ENCODE measurements at places on chromosomes 5 and 9. TPM values are rescaled to one million over a fixed set of nuclear protein-coding genes. Genes with fewer than 3 reads are reported as not detected.

DNA sequence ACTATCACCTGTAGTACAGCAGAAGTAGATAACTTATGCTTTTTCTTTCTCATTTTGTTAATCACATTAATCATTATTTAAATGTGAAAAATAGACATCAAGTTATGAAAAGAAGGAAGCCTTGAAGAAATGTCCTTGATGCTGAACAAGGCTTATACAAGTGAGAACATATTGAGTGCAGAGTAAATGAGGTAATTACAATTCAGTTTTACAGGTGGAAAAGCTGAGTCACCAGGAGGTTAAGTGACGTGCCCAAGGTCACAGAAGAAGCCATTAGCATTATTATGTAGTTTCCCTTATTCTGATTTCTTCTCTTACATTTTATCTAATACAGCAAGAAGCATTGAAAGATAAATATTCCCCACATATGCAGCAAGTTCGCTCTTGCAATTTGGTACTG, 998.5 kb upstream of the CDH6 start:
- DNase-seq = no peak
- no peak overlapping the region for H3K27ac ChIP-seq
- no peak overlapping the region for H3K4me3 ChIP-seq
- H3K36me3 ChIP-seq = no peaks in the 10 kb centered on the region

DNA sequence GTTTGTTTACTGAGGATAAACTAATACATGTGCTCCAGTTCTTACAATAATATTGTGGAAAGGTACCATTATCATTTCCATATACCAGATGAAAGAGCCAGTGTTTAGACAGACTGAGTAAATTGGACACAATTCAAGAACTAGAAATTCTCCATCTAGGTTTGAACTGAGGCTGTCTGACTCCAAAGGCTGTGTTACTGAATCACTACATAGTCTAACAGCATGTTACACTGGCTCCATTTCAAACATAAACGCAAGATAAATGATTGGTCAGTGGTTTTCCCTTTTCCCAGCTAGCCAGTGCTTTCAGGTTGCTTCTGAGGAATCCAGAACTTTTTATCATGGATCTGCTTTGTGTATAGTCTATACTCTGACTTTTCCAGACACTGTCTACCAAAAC, 8.1 kb downstream of the SPDL1 start:
- H3K27ac ChIP-seq = no peak overlapping the region
- H3K4me1 ChIP-seq = peaks cover 3% of the 10 kb centered on the region

GRCh38 chr5:7397937-7398336, 2.0 kb downstream of the ADCY2 start:
- H3K36me3 ChIP-seq = no peaks in the 10 kb centered on the region
- peaks cover 3% of the 10 kb centered on the region for H3K4me1 ChIP-seq
- no peak overlapping the region for H3K4me3 ChIP-seq

- H3K4me3 ChIP-seq = no peak overlapping the region
- no peaks in the 10 kb centered on the region for H3K27me3 ChIP-seq
- no peak for DNase-seq
- no peak overlapping the region for H3K27ac ChIP-seq
These were observed 73.0 kb upstream of the STARD4 start for GRCh38 chr5:111585291-111585690.

- H3K4me3 ChIP-seq = no peak overlapping the region
- H3K36me3 ChIP-seq = no peaks in the 10 kb centered on the region
- no peak overlapping the region for H3K27ac ChIP-seq
- no peaks in the 10 kb centered on the region for H3K4me1 ChIP-seq
These were observed 168.7 kb downstream of the C5orf15 start for GRCh38 chr5:133799571-133800237.

DNA sequence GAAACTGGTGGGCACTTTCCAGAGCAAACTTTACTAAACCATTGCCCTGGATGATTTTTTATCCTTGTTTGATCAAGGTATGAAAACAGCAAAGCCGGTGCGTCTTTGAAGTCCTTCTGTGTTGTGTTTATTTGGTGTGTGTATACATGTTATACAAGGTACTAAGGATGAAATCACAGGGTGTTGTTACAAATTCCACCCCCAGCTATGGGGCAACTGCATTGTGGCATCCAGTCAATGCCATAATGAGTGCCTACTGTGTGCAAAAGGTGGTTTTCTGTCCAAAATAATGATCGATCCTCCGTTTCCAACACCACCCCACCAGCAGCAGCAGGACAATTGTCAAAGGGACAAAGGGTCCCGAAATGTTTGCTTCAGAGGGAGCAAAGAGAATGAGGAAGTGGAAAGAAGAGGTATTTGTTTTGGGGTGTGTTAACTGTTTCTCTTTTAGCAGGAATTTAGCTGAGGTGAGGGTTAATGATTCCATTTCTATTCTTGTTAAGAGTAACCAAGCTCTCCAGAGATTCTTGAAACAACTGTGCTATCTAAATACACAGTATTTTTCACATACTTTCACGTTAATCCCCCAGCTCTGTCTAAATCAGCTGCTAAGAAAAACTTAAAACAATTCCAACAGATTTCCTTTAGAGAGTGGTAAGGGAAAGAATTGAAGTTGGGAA, 568.7 kb upstream of the KLF4 start:
- DNase-seq = no peak
- H3K4me1 ChIP-seq = no peaks in the 10 kb centered on the region
- H3K27me3 ChIP-seq = no peaks in the 10 kb centered on the region

- H3K4me3 ChIP-seq = no peak overlapping the region
- no peak overlapping the region for H3K27ac ChIP-seq
These were observed 24.0 kb upstream of the KLF9 start for GRCh38 chr9:70438341-70438928.

DNA sequence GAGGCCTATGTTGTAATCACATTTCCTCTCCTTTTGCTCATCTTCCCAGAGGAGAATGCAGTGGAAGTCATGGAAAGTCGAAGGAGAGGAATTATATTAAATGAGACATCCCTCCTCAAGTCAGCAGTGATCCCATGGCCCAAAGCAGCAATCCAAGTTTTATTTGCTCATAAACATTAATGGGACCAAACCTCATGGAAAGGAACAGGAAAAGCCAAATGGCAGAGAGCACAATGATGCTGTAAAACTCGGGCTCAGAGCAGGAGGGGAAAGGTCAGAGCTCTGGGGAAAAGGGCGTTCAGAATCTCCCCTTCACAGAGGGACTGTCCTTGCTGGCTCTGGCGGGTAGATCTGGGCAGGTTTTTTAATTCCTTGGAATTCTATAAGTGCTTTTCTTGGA, 175.8 kb downstream of the C5orf15 start:
- no peak overlapping the region for H3K4me3 ChIP-seq
- H3K36me3 ChIP-seq = no peaks in the 10 kb centered on the region
- H3K27me3 ChIP-seq = no peaks in the 10 kb centered on the region
- H3K4me1 ChIP-seq = no peaks in the 10 kb centered on the region
- H3K27ac ChIP-seq = no peak overlapping the region

- no peak overlapping the region for H3K27ac ChIP-seq
- DNase-seq = no peak
- no peaks in the 10 kb centered on the region for H3K4me1 ChIP-seq
- no peaks in the 10 kb centered on the region for H3K36me3 ChIP-seq
- H3K4me3 ChIP-seq = no peak overlapping the region
These were observed 71.1 kb upstream of the IL17B start for GRCh38 chr5:149450199-149450598.

DNA sequence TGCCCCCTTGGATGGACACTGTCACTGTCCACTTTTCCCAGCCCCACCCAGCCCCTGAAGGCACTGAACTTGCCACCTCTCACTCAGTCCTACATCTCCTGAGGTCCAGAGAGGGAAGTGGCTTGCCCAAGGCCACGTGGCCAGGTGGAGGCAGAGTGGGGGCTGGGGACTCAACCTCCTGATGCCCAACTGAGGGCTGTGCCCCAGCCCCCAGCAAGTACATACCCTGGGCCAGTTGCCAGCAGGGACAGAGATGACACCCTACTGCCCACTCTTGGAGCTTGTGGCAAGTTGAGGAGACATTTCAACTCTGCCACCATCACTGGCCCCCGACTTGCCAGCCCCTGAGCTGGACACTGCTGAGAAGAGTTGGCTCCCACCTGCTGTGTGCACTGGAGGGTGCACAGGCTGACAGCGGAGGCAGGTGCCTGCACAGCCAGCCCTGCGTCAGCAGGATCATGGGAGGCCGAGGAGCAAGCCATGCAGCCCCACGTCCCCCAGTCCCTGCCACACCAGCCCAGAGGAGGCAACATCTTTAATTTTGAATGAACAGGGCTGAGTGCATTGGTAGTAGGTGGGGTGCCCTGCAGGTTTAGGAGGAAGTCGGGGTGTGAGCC, 39.4 kb downstream of the UNC5A start:
- H3K27ac ChIP-seq = no peak overlapping the region
- H3K4me3 ChIP-seq = no peak overlapping the region
- no peaks in the 10 kb centered on the region for H3K36me3 ChIP-seq
- DNase-seq = no peak

GRCh38 chr9:29439961-29440360, 1866.7 kb upstream of the C9orf72 start:
- H3K27ac ChIP-seq = no peak overlapping the region
- no peaks in the 10 kb centered on the region for H3K4me1 ChIP-seq
- no peak overlapping the region for H3K4me3 ChIP-seq
- H3K36me3 ChIP-seq = no peaks in the 10 kb centered on the region
- no peak for DNase-seq

DNA sequence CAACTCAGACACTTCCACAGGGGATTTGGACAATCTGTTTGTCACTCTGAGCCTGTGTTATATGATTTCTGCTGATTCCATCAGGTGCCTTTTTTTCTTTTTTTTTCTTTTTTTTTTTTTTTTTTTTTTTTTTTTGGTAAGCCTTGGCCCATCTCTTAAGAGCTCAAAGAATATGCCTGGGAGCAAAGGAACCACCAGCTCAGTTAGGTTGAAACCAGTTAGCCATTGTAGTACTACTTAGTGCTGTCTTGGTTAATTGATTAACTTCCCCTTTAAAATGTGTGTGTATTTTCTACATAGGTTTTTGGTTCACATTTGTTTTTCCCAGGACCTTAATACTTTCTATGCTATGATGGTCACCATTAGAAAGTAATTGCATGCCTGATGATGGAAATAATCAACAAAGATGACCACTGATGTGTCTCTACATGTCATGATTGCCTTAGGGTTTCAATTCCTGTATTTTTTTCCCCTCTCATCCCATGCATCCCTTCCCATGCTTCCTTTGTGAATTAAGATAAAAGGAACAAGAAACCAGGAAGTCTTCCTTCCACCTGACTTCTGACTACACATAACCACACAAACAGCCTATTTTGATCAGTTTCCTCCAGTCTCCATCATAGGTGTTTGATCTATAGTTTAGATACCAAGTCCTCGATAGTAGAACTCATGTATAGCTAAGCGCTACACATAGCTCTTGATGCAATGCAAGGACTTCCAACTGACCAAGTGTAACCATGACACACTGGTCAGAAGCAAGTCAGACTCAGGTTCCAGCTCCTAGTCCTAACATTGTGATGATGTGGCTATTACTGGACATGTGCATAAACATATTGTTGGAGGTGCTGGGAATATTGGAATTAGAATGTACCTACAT, 306.1 kb downstream of the EFNA5 start:
- peaks cover 6% of the 10 kb centered on the region for H3K4me1 ChIP-seq
- DNase-seq = no peak
- H3K27me3 ChIP-seq = peaks cover 4% of the 10 kb centered on the region
- no peak overlapping the region for H3K4me3 ChIP-seq
- H3K36me3 ChIP-seq = no peaks in the 10 kb centered on the region

- no peaks in the 10 kb centered on the region for H3K36me3 ChIP-seq
- no peak overlapping the region for H3K4me3 ChIP-seq
- peaks cover 17% of the 10 kb centered on the region for H3K27me3 ChIP-seq
- no peak overlapping the region for H3K27ac ChIP-seq
- H3K4me1 ChIP-seq = peaks cover 6% of the 10 kb centered on the region
- no peak for DNase-seq
These were observed 131.1 kb downstream of the PAX5 start for GRCh38 chr9:36902861-36903524.

- no peaks in the 10 kb centered on the region for H3K36me3 ChIP-seq
- H3K4me1 ChIP-seq = no peaks in the 10 kb centered on the region
- no peaks in the 10 kb centered on the region for H3K27me3 ChIP-seq
- no peak overlapping the region for H3K27ac ChIP-seq
- no peak for DNase-seq
These were observed 655.2 kb upstream of the RIOK2 start for GRCh38 chr5:97838214-97838613.

DNA sequence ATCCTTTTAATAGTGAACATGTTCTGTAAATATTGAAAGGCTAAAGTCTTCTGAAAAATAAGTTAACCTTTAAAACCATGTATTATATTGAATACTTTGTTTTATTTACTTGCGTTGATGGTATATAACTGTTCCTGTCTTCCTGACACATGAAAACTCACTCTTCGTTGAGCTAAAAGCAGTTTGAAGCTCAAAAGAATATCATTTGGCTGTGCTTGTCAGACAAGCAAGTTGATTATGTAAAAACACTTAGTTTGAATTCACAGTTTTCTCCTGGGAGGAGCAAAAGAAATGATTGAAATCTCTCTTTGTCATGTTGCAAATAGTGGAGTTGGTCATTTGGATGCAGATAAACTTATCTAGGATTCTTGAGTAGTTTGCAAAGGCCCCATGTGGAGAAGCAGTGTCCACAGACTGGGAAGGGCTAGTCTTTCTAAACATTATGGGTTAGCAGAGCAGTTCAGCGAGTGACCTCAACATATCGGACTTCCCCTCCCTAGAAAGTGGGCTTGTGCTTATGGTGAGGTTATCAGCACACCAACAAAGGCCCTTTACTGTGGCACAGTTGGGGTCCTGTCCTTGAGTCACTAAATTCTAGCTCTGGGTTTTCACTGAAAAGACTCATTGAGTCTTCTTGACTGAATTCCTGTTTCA, 290.4 kb downstream of the CSNK1G3 start:
- no peak for DNase-seq
- no peaks in the 10 kb centered on the region for H3K4me1 ChIP-seq
- no peaks in the 10 kb centered on the region for H3K27me3 ChIP-seq
- no peak overlapping the region for H3K27ac ChIP-seq
- H3K36me3 ChIP-seq = no peaks in the 10 kb centered on the region

DNA sequence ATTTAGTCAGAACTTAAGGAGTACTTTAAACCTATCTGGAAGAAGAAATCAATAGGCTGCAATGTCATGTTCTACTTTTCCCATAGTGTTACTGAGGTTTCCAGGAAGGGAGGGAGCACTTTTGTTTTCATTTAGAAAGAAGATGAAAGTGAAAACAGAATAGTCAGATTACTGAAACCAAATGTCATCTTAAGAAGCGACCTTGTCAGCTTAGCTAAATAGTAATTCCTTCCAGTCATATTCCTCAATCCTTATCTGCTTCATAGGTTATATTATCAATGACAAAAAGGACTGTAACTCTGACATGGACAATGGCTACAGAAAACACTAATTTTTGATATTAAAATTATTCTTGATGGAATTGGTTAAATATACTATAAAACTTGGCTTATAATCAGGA, 27.7 kb downstream of the SAR1B start:
- H3K27me3 ChIP-seq = no peaks in the 10 kb centered on the region
- peaks cover 33% of the 10 kb centered on the region for H3K36me3 ChIP-seq
- no peak overlapping the region for H3K4me3 ChIP-seq
- peak overlapping the region; percentile 52 for H3K27ac ChIP-seq
- H3K4me1 ChIP-seq = peaks cover 49% of the 10 kb centered on the region

PCDHAC2 gene
- total RNA-seq = not detected

NMUR2 gene
- total RNA-seq = not detected

PLAC8L1 gene
- 0.61 TPM for total RNA-seq

GRXCR2 gene
- total RNA-seq = not detected
